ENCODE measurements at places on chromosomes 11 and 22.

GRCh38 chr22:45763236-45763624, 91.6 kb downstream of the ATXN10 start:
- DNase-seq: no peak

DNA sequence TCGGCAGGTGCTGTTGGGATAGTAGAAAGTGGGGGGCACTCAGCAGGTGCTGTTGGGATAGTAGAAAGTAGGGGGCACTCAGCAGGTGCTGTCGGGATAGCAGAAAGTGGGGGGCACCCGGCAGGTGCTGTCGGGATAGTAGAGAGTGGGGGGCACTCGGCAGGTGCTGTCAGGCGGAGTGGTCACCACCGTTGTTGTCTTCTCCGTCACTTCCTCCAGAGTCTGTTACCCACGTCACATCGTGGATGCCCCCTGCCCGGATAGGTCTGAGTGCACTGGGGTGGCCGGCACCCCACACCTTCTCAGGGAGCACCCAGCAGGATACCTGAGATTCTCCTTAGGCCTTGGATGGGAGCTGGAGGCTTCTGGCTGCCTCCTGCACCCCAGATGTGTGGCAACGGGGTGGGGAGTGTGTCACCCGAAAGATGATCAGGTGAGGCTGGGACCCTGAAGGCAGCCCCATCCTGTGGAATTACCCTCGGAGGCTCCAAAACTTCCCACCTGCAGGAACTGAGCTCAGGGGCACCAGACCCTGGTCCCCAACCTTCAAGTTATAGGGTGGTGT, 24.1 kb upstream of the KRTAP5-7 start:
- DNase-seq: no peak

GRCh38 chr11:85257837-85258236, 369.3 kb downstream of the DLG2 start:
- no peak for DNase-seq

DNA sequence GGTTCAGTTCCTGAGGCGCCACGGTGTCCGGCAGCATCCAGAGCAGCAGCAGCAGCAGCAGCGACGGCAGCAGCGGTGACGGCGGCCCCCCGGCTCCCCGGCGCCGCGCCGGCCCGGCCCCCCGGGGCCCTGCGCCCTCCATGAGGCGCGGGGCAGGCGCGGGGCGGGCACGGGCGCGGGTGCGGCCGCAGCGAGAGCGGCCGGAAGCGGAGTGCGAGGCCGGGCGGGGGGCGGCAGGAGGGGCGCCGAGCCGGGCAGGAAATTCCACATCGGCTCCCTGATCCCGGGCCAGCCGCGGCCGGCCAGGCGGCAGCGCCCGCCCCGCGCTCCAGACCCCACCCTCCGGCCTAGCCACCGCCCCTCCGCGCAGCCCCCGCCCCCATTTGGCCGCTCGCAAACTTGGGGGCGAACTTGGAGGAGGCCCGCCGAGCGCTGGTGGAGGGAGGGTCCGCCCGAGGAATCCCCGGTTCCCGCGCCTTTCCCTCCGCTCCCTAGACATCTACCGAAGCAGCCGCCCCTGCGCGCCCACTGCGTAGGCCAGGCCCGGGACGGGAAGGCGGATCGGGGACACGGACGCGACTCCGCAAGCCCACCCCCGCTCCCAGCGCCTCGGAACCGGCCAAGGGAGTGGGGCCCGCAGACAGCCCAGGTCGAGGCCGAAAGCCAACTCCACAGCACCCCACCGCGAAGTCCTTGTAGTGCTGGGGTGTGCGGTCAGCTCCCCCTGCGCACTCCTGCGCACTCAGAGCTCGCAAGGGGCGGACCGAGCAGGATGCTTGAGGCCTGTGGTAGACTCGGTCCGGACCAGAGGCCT, at the start of gene SCARF2:
Gene SCARF2 (minus strand): TSS at position 213 of the 814 bp plus-strand sequence. CDS start 71 bp downstream, at position 142.
- peak; percentile 44 for DNase-seq

GRCh38 chr11:19025481-19026406, 34.8 kb downstream of the MRGPRX2 start:
- DNase-seq: no peak

- peak; percentile 9 for DNase-seq
Measured at GRCh38 chr22:19874307-19875060, 19.8 kb upstream of the GNB1L start.

- peak; percentile 92 for DNase-seq
Measured at GRCh38 chr11:67583247-67584204, at the start of gene GSTP1. TSS of gene GSTP1 (plus strand) at chr11:67583812. CDS start at chr11:67583844, 32 bp downstream.

- no peak for DNase-seq
Measured at GRCh38 chr11:125053167-125053566, 9.9 kb upstream of the SLC37A2 start.
